Activated CD8-positive, alpha-beta memory T cell treated with anti-CD3 and anti-CD28 coated beads for 1 hour (primary cell): ENCODE measurements at places on chromosomes 2 and 18.

GRCh38 chr2:26850000-26850431 is 2.1 kb downstream of the DPYSL5 start:
- DNase-seq = no peak

DNA sequence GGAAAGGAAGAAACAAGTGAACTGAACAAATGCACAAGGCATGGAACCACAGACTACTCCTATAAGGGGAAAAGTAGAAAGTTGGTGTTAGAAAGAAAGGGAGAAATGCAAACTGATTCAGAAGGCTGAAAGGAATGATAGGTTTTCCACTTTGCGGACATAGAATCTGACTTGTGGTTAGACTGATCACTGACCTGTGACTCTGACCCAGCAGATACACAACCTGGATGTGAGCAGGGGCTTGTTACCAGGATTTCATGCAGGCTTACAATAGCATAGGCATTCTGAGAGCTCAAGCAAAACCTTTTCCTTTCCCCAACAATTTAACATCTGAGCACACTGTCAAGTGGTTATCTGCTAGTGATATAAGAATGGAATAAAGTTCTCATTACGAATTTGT is 237.0 kb upstream of the CDH20 start:
- DNase-seq = no peak

DNA sequence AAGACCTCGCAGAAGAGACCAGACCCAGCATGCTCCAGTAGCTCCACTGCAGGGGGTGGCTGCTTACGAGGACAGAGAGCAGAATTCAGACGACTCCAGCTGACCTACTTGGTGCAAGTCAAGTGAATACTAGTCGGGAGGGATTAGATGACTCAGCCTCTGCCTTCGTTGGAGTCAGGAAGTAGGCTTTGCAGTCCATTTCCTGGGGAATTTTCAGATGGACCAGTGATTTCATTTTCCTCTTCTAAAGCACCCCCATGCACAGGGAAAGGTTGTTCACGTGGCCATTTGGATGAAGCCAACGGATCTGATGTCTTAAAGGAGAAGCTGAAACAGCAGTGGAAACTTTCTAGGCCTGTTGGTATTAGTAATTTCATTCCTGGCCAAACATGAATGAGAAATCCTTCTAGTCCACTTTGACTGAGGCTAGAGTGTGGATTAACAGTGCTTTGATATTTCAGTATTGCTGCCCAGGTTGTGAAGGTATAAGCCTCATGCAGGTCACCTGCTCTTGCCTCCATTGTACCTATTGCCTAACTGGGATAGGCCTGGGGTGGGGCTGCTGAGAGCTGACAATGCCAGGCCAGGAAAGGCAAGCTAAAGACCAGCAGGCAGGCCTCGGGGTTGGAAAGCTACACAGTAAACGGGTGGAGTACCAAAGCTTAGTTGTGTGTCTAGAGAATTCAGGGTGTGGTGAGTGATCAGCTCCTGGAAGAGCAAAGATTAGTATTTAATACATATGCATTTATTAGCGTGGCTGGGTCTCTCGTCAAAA is 117.6 kb upstream of the FOSL2 start:
- no peak for DNase-seq

- no peak for DNase-seq
Observed at GRCh38 chr2:182191061-182191460, 205.4 kb downstream of the PPP1R1C start.

DNA sequence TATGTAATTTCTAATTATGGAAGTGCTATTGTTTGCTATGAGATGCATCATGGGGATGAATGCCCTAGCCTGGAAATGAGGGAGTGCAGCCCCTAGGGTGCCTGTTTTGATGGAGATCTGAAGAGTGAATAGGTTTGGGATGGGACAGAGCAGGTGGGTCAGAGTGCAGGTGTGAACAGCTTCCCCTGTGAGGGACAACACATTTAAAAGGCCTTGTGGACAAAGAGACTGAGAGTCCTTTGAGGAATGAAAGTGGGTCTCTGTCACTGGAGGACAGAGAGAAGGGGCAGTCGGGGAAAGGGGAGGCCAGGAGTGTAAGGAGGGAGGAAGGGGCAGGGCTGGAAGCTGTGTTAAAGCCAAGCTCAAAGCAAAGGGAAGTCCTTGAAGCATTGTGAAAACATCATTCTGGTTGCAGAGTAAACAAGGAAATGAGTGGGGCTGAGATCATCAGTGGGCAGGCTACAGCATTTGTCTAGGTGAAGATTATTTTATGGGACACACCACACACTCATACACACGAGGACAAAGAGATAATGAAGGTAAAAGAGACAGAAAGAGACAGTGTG is 877.6 kb downstream of the SLC4A3 start:
- no peak for DNase-seq

- no peak for DNase-seq
Observed at GRCh38 chr2:165163761-165164160, 40.1 kb downstream of the SCN3A start.

- no peak for DNase-seq
Observed at GRCh38 chr2:176455816-176456291, 186.6 kb downstream of the MTX2 start.

GRCh38 chr2:16119741-16120140 is 179.4 kb downstream of the MYCN start:
- DNase-seq = no peak

DNA sequence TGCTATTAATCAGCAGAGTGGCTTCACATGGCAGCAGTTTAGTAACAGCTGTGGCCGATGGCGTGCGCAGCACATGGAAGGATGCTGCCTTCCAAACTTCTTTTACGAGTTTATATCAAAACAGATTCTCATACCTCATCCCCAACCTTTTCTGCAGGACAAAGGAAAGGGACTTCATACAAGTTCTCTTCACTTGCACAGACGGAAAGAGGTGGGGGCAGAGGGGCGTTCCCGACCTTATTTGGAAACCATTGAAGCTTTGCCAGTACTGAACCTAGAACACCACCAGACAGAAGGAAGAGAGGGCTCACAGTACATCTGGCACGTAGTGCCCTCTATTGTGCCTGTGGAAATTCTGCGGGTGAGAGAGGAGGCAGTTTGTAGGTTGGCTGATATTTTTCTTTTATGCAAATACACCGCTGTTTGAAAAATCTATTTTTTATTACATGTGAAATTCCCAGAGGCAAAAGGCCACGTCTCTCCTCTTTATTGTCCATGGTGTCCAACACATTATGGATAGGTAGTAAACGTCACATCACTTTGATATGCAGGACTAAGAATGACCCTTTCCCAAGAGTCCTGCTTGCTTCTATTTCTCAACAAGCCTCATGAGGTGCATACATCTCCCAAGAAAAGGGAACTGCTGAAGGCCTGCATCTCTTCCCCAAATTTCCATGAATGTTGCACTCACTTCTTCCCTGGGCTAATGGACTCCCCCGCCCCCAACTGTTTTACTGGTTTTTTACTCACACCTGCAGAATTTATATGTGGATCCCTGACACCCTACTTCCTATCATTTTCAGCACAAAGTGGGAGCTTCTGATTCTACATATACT is 31.3 kb downstream of the COLEC12 start:
- no peak for DNase-seq

GRCh38 chr2:187502467-187502866 is 51.8 kb downstream of the TFPI start:
- DNase-seq = no peak

DNA sequence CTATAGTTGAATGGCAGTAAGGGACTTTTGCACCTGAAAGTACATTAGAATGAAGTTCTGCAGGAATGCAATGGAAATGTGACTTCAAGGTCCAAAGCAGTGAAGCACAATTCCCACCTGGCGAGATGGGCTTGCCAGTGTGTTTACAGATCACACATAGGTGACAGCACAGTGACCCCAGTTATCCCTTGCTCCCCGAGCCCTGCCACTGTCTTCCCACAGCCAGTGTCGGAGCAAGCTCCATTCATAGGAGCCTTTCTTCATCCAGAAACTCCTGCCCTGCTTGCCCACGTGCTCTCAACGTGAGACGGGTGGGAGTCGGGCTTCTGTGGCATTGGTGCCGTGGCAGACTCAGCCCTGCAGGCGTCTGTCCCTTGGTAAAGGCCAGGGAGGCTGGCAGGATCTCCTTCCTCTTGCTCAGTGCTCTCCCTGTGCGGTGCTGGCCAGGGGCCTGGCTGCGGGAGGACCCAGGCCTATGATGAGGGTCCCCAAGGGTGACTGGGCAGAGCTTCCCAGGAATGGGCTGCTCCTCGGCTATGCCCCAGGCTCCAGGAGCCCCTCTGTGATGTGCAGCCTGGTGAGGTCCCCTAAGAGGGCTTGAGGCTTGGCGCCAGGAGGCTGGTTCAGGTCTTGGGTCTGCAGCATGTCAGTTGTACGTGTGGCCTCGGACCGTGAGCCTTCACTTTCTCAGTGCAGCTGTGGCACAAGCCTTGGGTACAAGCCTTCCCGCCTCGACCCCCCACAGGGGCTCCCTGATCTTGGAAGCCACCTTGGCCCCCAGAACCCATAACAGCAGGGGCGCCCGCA is 40.2 kb downstream of the SNED1 start:
- DNase-seq = no peak

- no peak for DNase-seq
Observed at GRCh38 chr2:54196646-54197045, 59.4 kb downstream of the TSPYL6 start.

- DNase-seq = no peak
Observed at GRCh38 chr18:57640236-57640635, 18.6 kb upstream of the NARS1 start.

GRCh38 chr2:27736031-27736889 is 35.3 kb upstream of the MRPL33 start:
- DNase-seq = no peak

DNA sequence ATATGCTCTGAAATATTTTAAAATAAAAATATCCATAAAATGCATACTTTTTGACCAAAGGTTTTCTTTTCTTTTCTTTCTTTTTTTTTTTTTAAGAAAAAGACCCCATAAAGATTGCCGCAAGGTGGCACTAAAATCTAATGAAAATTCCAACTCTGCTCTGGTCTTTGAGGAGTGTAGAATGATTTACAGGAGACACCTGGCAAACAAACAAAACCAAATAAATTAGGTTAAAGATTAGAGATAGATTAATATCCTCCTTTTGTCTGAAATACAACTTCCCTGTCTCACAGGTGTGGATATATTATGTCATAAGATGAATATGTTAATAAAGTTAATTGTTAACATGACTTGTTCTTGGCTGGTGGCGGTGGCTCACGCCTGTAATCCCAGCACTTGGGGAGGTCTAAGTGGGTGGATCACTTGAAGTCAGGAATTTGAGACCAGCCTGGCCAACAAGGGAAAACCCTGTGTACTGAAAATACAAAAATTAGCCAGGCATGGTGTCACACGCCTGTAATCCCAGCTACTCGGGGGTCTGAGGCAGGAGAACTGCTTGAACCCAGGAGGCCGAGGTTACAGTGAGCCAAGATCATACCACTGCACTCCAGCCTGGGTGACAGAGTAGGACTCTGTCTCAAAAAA is 3.5 kb upstream of the RHOB start:
- no peak for DNase-seq

GRCh38 chr2:54539683-54540082 is 83.6 kb downstream of the SPTBN1 start:
- DNase-seq = no peak
